ENCODE measurements at places on chromosomes 2 and 18.

GRCh38 chr2:49129034-49129433, 25.3 kb downstream of the FSHR start:
- DNase-seq, result no peak

- DNase-seq, result no peak
These were observed 6.2 kb downstream of the IMPA2 start for GRCh38 chr18:11987527-11987926.

- no peak for DNase-seq
These were observed 281.7 kb downstream of the HRH4 start for GRCh38 chr18:24741965-24742724.

GRCh38 chr2:15577071-15577735, 14.5 kb upstream of the DDX1 start:
- peak; percentile 74 for DNase-seq

DNA sequence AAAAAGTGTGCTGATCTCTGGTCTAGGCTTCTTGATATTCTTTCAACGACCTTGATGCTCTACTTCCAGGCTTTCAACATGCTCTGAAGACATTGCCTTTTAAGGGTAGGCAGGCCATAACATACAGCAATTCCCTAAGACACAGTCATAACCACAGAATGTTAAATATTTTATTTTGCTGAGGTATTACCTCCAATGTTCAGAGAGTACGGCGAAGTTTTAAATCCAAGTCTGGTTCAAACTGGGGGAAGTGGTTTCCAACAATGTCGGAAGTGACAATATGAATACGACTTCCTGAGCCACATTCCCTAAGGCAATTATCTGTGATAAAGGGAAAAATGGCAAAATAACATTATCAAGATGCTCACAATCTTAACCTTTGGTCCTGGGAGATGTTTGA, 1077.9 kb upstream of the PIK3C3 start:
- no peak for DNase-seq

GRCh38 chr2:6167592-6168138, 475.5 kb downstream of the SOX11 start:
- no peak for DNase-seq

DNA sequence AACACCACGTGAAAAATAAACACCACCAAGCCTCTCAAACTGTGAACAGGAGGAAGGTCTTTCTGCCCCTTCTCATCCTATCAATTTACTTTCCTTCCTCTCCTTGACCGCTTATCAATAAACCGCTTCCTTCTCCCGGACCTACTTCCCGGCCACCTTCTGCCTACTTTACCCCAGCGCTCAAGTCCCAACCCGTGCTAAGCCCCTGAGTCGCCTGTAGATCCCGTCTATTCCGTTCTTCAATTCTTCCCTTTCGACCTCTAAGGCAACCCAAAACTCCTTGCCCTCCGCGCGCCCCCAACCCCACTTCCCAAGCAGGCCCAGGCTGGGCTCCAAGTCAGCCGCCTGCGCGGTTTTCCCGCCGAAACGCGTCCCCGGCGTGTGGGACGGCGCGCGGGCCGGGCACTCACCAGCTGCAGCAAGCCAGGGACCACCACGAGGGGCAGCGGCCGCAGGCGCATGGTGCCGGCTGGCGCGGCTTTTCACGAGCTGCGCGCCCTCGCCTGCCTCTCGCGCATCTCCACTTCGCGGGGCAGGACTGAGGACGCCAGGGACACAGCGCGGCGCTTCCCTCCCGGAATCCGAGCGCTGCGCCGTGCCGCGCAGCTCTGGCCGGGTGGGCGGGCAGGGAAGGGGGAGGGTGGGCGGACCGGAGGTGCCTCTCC, at the start of gene NXPH2:
Gene NXPH2, minus strand, starts transcription at position 610 of the 665 bp plus-strand sequence. Its CDS starts 149 bp downstream, at position 461.
- DNase-seq, result no peak
